ENCODE measurements at places on chromosomes 16 and 17.

DNA sequence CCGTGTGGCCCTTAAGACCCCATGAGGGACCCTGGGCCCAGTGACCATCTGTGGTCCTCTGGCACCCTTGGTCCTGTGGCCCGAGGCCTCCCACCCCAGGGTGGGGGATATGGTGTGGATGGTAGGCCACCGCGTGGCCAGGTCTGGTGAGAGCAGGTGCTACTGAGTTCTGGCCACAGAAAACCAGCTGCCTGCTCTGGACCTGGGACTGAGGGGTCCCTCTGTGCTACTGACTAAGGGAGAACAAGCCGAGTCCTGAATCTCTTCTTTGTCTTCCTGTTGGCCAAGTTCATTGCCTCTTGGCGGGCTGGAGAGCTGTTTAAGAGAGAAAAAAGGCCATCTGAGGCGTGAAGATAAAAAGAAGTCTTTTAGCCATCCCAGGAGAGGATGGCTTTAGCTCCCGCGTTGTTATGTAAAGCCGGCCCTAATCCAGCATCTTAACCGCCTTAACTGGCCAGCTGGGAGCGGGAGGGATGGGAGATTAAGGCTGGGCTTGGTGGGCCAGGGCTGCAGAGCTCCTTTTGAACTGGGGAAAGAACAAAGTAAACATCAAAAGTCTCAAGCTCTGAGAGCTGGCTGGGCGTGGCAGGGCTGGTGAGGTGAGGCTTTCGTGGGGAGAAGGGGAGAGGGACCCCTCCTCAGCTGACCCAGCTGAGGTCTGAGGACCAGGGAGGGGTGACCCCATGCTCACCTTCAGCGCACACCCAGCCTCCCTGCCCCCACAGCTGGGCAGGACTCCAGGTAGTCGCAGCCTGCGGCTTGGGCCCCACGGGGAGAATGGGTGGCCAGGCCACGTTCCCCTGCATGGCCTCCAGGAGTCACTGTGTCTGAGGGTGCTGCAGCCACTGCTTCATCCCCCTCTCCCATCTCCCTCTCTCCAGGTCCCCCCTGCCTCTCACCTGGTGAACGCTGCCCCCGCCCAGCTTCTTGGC lies 62.4 kb downstream of the NKD1 start:
- no peak for DNase-seq

GRCh38 chr16:65675161-65675560 lies 553.3 kb upstream of the CDH11 start:
- no peak for DNase-seq

GRCh38 chr16:3494386-3494973 lies 809 bp downstream of the C16orf90 start:
- no peak for DNase-seq

DNA sequence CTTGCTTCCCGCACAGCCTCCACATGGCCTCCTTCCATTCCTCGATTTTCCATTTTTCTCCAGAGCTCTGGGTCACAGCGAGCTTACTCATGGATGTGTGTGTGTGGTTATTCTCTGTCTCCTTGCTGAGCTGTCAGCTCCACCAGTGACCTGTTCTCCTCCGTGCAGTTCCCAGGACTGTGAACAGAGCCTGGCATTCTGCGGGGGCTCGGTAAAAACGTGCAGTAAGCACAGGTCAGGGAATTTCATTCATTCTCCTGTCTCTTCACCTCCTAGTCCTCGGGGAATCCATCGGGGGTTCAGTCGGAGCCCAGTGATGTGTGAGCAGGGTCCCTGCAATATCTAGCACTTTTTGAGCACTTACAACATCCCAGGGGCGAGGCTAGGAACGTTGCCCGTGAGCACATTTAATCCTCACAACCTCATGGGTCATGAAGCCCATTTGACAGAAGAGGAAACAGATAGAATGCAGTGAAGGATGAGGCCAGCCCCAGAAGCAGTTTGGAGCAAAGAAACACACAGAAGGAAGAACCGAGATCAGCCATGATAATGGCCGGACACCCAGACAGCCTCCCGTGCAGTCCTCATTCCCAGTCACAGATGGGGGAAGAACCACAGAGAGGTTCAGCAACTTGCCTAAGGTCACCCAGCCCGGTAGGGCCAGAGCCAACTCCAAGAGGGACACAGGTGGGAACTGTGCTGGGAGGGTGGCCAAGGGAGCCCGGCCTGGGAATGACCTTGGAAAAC lies 183.2 kb upstream of the GSE1 start:
- DNase-seq, result no peak

DNA sequence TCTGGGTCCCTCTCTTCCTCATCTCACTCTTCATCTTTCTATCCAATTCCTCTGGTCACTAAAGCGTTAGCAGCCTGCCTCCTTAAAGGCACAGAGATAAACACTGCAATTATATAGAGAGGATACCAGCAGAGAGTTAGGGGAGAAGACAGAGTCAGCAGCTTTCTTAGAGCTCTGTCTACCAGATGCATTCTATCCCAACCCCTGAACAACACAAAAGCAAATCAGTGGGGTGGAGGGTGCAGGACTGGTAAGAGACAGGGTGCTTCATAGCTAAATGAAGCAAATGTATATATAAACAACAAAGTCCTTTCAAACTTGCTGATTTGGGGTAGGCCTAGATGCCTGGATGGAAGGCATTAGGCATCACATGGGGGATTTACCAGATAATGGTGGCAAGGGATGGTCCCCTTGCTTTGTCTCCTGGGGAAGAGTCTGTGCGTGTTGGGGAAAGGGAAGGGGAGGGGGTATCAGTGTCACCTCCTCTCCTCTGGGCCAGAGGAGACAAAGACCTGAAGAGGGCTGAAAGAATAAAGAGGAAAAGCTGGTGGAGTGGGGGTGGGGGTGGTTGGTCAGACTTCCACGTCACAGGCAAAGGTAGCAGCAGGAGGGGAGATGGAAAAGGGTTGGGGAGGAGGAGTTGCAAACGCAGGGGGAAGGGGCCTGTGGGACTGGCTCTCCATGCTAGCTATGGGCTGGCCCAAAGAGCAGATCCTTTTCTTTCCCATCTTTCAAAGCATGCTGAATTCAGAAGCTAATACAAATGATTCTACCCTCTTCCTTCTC lies 12.0 kb downstream of the HOXB4 start:
- DNase-seq, result no peak

- no peak for DNase-seq
These were observed 16.8 kb upstream of the COG7 start for GRCh38 chr16:23469814-23470213.

DNA sequence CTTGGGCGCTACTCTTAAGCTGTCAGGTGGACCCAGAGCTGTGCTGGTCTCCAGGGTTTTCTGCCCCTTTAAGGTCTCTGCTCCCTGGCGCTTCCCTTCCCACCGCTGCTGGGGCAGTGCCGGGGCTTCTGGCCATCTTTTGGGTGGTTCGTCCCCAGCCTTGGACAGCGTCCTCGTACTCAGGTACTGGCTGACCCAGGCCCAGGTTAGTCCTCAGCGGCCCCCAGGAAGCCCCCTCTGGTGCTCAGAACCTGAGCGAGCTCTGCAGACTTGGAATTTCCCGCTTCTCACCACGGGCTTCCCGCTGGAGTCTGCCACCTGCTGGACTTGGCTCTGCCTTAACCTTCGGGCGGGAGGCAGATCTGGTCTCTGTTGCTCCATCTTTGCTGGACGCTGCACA lies 94.1 kb upstream of the ZNF750 start:
- DNase-seq, result peak; percentile 84

- no peak for DNase-seq
These were observed 2.1 kb downstream of the MFAP4 start for GRCh38 chr17:19384723-19385391.

DNA sequence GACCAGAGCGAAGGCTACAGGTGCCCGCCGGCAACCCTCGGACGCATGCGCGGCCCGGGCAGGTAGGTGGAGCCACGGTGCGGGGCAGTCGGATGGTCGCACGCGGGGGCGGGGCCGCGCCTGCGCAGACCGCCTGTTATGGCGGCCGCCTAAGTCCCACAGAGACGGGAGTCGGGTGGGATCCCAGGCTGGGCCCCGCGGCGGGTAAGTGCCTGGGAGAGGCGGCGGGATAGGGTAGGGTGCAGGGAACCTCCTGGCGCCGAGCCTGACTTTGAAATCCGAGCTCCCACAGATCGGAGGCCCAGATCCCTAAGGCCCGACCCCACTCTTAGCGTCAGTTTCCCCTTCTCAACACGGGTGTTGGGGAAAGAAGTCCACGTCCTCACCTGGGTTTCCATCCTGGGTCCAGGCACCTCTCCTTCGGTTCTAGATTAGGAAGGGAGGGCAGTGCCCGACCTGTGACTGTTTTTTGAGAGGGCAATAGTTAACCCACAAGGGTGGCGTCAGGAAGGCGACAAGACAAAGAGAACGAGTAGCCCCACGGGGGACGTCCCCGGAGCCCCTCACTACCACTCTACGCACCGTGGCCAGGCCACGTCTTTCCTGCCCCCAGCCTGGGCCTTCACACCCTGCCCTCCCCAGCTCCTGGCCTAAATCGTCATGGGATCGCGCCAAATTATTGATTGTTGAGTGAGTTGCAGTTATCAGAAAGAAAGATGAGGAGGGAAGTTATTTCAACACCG lies at the start of gene METTL22:
TSS of gene METTL22 (plus strand) at position 127 of the 743 bp plus-strand sequence. CDS start 3,968 bp downstream, outside the sequence.
- peak; percentile 96 for DNase-seq

DNA sequence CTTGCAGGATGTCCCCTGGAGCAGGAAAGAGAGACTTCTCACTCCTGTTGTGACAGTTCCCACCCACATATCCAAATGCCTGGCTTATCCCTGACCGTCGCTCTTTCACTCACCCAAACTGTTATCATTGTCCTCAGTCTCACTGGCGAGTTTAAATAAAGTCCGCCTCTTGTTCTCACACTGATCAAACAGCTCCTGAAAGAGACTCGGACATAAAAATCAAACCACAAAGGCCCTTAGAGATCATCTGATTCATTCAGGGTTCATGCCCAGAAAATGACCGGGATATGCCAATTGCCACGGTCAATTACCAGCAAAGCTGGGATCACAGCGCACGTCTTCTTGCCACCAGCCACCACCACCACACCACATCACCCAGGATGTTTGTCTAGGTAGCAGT lies 19.9 kb downstream of the GGA3 start:
- no peak for DNase-seq

DNA sequence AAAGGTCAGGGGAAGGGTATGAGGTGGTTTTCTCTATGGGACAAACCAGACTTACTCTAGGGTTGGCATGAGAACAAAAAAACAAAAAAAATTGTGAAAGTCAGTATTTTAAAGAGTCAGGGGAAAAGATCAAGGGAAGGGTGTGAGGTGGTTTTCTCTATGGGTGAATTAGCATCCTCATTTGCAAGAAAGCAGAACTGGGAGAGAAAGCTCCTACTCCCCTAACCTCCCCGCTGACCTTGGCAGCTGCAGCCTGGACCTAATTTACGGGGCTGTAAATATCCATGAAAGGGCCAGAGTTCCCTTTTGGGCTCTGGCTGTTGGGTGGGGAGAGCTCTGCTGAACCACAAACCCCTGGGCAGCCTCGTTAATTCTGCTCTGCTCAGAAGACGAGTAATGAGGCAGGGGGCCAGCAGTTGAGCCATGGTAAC lies 10.6 kb downstream of the RHBDL3 start:
- DNase-seq, result no peak

- no peak for DNase-seq
These were observed 5.7 kb downstream of the ZNF319 start for GRCh38 chr16:57994778-57995177.

DNA sequence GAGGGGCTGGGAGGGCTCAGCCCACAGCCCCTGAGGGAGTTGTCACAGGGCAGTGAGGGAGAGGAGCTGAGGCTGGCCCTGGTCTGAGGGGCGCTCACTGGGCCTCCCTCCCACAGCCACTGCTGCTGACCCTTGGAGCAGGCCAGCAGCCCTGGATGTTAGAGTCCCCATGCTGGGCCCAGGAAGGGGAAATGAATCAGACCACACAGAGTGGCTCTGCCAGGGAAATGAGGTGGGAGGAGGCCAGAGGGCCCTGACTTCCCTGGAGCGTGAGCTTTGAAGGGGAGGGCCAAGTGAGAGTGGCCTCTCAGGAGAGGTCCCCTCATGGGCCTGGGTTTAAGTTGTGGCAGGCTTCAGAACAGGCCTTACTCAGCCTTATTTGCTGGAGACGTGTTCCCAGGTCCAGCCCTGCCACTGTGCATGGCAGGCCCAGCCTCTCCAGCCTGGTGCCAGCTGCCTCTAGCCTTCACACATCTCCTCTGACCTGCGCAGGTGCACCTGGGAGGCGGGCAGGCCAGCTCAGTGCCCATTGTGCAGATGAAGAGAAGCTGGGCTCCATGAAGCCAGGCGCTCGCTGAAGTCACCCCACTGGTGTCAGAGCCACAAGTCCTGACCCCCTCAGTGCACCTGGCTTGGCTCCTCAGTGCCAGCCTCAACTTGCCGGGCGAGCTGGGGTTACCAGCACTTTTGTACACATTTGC lies 15.4 kb downstream of the GPT2 start:
- no peak for DNase-seq

DNA sequence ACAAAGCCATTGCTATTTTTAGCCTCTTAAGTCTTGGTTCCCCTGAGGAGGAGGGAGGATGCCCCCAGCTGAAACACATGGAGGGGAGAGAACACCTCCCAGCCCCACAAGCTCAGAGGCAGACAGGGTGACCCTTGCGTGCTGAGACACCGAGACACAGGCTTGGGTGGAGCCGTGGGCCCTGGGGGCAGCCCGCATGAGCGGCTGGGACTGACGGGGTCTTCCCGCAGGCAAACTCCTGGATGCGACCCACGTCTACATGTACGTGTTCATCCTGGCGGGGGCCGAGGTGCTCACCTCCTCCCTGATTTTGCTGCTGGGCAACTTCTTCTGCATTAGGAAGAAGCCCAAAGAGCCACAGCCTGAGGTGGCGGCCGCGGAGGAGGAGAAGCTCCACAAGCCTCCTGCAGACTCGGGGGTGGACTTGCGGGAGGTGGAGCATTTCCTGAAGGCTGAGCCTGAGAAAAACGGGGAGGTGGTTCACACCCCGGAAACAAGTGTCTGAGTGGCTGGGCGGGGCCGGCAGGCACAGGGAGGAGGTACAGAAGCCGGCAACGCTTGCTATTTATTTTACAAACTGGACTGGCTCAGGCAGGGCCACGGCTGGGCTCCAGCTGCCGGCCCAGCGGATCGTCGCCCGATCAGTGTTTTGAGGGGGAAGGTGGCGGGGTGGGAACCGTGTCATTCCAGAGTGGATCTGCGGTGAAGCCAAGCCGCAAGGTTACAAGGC lies 9.8 kb downstream of the SLC16A3 start:
- DNase-seq, result no peak

- DNase-seq, result no peak
These were observed 15.9 kb downstream of the EPOP start for GRCh38 chr17:38658741-38659345.

DNA sequence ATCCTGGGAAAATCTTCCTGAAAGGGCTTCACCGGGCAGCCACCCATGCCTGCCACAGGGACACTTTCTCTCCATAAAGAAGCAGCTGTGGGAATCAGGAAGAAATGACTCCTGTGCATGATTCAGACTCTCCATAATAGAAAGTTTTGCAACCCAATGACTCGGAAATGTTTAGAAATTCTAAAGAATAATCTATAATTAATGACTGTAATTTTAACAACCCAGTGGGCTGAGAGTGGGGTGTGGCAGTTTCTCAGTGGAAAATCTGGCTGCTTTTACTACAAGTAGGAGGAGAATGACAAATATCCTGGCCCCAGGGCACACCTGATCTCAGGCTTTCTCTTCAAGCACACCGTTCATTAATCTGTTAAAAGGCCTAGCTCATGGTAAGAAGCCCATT lies 25.7 kb downstream of the IRF8 start:
- no peak for DNase-seq

- DNase-seq, result no peak
These were observed 42.4 kb upstream of the NF1 start for GRCh38 chr17:31052187-31052889.

- DNase-seq, result no peak
These were observed 70.1 kb downstream of the ARHGAP23 start for GRCh38 chr17:38498353-38498752.

- DNase-seq, result no peak
These were observed 524 bp downstream of the IQCK start for GRCh38 chr16:19718624-19718965.

All from mesenteric fat pad (tissue), 1 donor.